Lung (tissue), 17 donors: ENCODE measurements at places on chromosomes 6 and 20. TPM values are rescaled to one million over a fixed set of nuclear protein-coding genes. Genes with fewer than 3 reads are reported as not detected.

Gene MEP1A
- total RNA-seq: 0.06 TPM

GRCh38 chr6:166498661-166499349 lies 87.7 kb downstream of the RAMACL start:
- no peak for DNase-seq

GRCh38 chr6:5656226-5656625 lies 350.5 kb downstream of the NRN1 start:
- no peak for DNase-seq

DNA sequence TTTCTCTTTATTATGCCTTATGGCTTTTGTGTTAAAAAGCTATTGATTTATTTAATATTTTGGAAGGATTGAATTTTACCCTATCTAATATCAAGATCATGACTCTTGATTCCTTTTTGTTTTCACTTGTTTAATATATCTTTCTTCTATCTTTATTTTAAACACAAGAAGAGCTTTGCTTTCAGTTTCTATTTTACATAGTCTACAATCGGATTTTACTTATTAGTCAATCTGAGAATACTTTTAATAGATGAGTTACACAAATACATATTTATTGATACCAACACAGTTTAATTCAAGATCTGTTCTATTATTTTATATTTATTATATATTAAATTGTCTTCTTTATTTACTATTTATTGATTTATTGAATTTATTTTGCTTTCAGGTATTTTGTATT lies 218.8 kb downstream of the ESR1 start:
- no peak for DNase-seq

DNA sequence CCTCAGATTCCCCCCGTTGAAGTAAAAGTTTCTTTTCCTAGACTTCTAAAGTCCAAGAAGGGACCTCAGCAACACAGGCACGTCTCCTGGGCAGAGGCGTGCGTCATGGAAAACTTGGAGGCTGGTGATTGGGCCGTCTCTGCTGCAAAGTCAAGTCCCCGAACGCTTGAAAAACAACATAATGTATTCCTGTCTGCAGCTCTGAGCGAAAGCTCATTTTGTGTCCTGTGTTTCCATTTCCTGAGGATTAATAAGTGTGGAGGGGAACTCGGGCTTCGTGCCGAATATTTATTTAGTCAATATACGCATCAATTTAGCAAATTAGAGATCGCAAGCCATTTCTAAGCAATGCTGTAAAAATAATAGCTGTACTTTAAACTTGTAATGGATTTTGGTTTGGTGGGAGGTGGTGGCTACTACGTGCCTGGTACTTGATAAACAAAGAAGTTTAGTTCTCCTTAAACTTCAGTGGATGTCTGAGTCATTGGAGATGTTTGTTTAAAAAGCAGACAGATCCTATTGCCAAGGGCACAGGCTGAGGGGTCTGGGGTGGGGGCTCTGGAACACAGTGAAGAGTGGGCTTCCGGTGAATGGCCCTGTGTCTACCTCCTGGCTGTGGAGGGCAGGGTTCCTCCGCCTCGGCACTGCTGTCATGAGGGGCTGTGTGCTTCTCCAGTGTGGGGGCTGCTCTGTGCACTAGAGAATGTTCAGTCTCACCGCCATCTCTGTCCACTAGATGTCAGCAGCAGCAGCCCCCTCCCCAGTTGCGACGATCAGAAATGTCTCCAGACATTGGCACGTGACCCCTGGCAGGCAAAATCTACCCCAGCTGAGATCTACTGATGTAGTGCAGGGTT lies 21.8 kb downstream of the PCK1 start:
- DNase-seq: peak; percentile 82
